Neural progenitor cell (in vitro differentiated cells): ENCODE measurements at places on chromosomes 7 and 10. TPM values are rescaled to one million over a fixed set of nuclear protein-coding genes. Genes with fewer than 3 reads are reported as not detected.

Gene RADIL
- 3.1 and 5.8 TPM in 2 replicates for total RNA-seq

Gene TRIM50
- total RNA-seq = not detected in 2 replicates

Gene CYP2C19
- not detected in 2 replicates for total RNA-seq

Gene ZNF804B
- total RNA-seq = not detected in 2 replicates

DNA sequence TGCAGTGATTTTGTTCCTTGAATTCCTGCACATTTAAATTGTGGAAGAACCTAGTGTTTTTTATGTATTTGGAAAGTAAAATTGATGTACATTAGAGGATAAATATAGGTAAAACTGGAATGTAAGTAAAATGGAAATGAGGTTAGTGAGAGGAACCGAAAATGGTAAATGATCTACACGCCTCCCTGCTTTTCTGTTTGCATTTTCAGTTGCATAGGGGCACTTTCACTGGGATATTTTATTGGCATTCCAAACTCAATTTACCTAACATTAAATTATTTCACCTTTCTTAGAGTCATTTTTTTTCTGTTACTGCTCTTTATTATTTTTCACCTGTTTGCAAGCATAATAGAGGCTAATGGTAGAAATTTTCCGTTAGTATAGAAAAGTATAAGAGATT lies 8.0 kb downstream of the CDK13 start:
- DNase-seq = no peak

- DNase-seq = no peak
Measured at GRCh38 chr10:120823266-120823665, 27.9 kb upstream of the WDR11 start.

DNA sequence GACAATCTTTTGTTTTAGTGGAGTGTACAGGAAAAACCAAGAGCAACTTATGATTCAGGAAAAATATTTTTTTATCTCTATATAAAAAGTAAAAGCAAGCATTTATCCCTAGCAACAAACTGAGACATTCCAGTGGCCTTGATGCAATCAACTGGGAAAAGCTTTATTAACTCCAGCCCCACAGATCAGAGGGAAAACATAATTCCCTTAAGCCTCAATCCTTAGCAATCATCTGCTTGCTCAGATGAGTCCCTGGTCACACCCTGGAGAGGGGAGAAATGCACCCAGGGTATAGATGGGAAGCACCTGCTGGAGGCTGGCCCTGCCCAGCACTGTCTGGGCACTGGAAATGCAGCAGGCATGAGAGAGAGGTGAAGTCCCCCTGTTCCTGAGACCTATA lies 636.6 kb downstream of the TNS3 start:
- DNase-seq = no peak

DNA sequence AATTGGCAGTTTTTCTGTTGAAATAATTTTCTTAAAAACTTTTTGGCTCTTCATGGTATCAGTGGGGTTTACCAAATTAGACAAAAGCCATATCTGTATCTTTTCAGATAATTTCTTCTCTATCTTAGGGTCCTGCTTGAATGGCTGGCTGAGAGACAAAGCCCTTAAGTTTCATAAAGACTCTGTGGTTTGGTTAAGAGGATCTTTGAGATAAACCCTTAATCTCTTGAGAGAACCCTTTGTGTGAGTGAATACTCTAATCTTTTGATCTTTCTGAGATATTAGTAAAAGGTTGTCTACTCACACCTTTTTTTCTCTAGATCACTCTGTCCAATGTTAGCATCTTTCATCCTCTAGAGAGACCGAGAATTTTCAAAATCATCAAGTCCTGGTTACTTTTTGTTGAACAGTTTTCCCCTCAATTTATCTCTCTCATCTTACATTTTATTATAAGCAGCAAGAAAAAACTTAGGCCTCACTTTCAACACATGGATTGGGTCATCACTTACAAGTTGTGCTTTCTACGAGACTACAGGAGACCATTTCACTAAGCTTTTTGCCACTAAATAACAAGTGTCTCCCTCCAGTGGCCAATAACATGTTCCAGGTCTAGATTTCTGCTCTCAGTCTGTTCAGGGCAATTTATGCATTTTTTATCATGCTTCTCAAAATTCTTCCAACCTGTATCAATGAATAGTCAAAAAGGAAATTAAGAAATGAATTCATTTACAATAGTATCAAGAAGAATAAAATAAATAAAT lies 28.4 kb downstream of the DNAJC9 start:
- DNase-seq = peak; percentile 14

- no peak for DNase-seq
Measured at GRCh38 chr10:99667108-99667751, 7.9 kb downstream of the ENTPD7 start.

DNA sequence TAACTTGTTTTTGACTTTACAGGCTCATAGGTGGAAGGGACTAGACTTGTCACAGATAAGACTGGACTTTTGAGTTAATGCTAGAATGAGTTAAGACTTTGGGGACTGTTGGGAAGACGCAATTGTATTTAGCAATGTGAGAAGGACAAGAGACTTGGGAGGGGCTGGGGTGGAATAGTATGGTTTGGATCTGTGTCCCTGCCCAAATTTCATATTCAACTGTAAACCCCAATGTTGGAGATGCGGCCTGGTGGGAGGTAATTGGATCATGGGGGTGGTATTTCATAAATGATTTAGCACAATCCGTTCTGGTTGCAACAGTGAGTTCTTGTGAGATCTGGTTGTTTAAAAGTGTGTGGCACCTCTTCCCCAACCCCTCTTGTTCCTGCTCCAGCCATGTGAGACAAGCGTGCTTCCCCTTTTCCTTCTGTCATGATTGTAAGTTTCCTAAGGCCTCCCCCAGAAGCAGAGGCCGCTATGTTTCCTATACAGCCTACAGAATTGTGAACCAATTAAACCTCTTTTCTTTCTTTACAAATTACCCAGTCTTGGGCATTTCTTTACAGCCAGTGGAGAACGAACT lies 22.6 kb downstream of the RNF216 start:
- DNase-seq = no peak

GRCh38 chr10:47133871-47134570 lies 166.0 kb upstream of the GDF10 start:
- DNase-seq = no peak

DNA sequence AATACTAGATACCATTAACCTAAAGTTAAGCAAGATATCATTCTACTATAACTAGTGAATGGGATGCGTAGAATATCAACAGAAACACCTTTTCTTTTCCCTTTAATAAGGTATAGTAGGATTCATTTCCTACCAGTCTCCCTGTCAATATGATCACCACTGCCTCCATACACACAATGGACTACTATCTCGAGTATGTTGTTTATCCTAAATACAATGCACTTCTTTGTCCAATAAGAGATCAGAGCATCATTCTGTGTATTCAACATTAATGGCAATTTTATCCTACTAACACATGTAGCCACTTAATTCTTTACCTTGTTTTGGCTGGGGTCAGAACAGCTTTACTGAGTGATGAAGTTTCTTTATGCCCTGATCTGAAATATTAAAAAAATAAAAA lies 276.3 kb downstream of the TFEC start:
- DNase-seq = no peak
